Hematopoietic multipotent progenitor cell (in vitro differentiated cells): ENCODE measurements at places on chromosomes 6 and 20. TPM values are rescaled to one million over a fixed set of nuclear protein-coding genes. Genes with fewer than 3 reads are reported as not detected.
A peak's percentile ranks its signal among the peaks of the same experiment; 100 is the strongest.

- DNase-seq, result no peak
These were observed 13.3 kb upstream of the THBS2 start for GRCh38 chr6:169266746-169267591.

GRCh38 chr6:42674780-42675179 lies 47.6 kb downstream of the PRPH2 start:
- no peak for DNase-seq

The OTOR gene
- total RNA-seq, result not detected

The NKX2-4 gene
- not detected for total RNA-seq

The EDN3 gene
- total RNA-seq, result not detected

DNA sequence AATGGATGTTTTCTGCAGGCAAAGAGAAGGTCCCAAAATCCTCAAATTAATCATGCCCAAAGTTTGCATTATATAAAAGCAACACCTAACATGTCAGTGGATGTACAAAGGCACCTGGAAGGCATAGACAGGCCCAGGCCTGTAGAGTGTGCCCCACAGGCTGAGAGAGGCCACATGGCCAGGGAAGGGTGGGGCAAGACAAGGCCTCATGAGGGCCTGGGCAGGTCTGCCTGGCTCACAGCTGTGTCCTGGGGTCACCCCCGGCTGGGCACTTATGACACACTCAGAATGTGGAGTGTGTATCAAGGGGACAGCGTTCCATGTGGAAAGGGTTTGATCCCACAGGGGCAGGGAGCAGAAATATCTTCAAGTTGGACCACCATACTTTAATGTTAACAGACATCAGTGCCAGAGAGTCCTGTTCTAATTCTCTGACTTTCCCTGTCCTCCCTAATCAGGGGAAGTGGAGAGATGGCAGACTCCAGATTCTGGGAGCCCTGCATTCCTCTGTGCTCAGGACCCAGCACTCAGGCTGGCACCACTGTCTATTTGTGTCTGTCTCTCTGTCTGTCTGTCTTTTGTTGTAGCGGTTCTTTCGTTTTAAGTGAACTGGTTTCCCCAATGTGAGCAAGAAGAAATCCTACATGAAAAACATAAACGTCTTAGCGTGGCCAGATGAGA lies 178.3 kb upstream of the FOXA2 start:
- DNase-seq, result no peak

DNA sequence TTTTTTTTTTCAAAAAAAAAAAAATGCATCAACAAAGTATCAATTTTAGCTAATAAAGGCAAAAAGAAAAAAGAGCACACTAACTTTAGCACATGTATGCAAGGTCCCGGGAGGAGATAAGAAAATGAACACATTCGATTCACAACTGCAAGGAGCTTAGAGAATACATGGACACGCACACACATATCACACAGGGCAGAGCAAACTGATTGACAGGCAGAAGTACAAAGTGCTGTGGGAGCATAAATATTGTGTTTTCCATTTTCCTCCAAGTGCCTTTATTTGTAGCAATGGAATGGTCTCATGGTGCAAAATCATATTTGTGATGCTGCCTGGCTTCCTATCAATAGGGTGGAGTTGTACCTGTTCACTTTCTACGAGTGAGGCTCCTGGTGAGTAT lies 63.8 kb downstream of the SGK1 start:
- DNase-seq, result no peak

GRCh38 chr6:27800731-27801373 lies 111.3 kb downstream of the OR2B2 start:
- no peak for DNase-seq

DNA sequence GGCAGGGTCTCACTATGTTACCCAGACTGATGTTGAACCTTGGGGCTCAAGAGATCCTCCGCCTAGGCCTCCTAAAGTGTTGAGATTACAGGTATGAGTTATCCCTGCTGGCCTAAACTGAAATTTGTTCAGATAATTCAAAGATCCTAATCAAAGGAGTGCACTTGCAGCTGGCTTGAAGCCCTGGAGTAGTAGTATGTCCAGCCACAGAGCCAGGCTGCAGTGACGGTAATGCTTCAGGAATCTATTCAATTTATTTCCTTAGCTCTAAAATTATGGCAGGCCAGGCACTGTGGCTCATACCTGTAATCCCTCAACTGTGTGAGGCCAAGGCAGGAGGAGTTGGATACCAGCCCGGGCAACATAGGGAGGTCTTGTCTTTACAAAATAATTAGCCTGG lies 1.4 kb upstream of the DDX43 start:
- DNase-seq, result no peak

DNA sequence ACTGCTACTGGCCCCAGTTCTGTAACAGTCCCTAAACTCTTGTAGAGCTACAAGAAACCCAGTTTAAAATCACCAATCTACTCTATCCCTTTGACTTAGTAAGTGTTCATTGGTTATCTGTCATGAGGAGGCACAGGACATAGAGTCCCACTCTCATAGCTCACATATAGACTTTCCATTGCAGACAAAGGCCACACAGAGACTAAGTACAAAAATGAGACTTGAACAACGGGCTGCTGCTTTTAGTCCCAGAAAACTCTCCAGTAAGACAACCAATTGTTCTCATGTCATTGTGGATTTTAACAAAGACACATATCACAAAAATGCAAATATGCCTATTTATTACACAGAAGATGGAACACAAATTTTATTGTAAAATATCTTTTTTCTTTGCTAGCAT lies 197.4 kb downstream of the PTPRK start:
- DNase-seq, result no peak

- no peak for DNase-seq
These were observed 14.8 kb downstream of the ADGRF1 start for GRCh38 chr6:47027315-47027714.

GRCh38 chr6:159727717-159728445 lies 575 bp downstream of the WTAP start:
- no peak for DNase-seq

DNA sequence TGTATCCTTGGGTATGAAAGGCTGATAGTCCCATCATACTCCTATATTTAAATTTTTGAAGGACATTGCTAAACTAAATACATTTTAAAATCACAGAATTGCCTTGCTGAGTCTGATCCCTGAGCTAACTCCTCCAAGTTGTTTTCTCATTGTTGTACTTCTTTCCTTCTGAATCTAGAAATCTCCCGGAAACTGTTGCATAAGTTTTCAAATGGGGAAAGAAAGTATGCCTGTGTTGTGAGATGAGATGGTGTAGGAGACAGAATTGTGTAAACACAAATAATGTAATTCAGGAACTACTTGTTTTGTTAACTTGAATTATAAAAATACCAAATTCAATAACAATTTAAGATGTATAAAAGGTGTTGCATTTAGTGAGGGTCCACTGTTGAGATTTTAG lies 7.3 kb downstream of the PNRC1 start:
- DNase-seq, result no peak

DNA sequence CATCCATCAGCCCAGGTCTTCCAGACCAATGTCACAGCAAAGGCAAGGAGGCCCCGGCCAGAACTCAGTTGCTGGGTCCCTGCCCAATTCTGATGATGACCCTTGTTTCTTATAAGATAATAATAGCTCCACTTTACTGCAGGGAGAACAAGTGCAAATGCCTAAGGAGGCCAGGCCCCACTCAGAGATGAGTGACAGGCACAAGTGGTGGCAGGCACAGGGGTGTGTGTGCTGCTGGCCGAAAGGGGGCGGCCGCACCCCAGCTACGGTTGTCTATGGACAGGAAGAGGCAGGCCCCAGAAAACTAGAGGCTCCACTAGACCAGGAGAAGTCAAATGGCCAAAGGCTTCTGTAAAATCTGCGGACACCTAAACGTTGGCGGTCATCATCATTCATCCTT lies 28.6 kb downstream of the GNAS-AS1 start:
- DNase-seq, result no peak

GRCh38 chr6:40274058-40274457 lies 313.1 kb downstream of the LRFN2 start:
- DNase-seq, result no peak

DNA sequence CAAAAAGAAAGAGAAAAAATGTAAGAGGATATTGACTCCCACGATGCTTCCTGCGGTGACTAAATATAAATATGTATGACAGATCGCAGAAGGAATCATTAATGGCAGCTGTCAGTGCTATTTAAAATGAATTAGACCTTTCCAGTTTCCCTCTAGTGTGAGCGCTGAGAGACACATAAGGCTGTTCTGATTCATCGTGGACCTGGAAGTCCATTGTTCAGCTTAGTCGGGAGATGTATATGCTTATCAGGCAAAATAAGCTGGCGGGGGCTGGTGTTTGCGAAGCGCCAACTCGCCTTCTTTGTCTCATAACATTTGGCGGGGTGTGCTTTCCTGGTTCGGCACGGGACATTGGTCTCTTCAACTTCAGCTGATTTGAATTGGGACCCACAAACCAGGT lies 95.4 kb downstream of the CDH4 start:
- DNase-seq, result no peak

The C20orf144 gene
- total RNA-seq, result 0.27 TPM

- peak; percentile 47 for DNase-seq
These were observed 129.4 kb upstream of the RIN2 start for GRCh38 chr20:19628570-19629134.

DNA sequence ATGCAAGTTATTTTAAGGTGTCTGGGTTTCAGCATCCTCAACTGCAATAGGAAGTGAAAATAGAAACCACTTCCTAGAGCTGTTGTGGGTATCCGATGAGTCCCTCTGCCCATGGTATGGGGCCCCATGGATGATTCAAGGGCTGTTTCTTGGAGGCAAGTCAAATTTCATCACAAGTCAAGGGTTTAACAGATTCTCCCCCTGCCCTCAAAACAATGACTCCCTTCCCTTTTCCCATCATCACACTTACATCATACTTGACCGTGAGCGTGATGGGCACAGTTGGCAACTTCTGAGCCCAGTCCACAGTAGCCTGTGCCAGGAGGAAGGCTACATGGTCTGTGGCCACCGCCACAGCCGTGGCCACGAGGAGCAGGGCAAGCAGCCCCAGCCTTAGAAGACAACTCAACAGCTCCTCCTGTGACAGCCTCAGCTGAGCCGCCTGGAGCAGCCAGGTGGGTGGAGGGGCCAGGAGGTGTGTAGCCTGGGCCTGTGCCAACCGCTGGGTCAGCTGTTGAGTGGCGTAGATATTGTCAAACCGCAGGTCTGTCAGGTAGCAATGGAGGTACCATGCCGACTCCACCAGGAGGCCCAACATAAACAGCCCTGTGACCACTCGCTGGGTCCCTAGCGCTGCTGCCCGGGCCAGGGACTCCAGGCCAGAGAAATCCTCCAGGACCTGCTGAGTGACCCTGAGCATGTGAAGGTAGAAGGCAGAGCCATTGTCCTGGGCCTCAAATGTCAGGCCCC lies 5.2 kb downstream of the OCSTAMP start:
- DNase-seq, result peak; percentile 77

GRCh38 chr6:109925075-109925474 lies 53.0 kb upstream of the GPR6 start:
- DNase-seq, result no peak

- DNase-seq, result no peak
These were observed 4.5 kb downstream of the IYD start for GRCh38 chr6:150373260-150373701.

DNA sequence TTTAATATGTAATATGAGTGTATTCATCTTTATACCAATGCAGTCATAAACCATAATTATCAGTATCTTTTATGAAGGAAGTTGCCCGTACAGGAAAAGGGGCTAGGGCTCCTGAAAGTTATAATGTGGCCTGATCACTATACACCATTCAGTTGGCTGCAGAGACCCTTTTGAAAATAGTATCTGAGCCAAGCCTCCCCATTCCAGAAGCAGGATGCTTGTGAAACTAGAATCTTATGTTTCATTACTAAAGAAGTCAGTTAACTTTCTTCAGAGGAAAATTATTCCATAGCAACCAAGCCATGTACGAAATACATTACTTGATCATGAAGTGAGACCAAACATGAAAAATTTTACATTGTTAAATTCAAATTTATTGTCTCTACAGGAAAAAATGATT lies 251.5 kb upstream of the TCF21 start:
- DNase-seq, result no peak

GRCh38 chr6:125899726-125900182 lies 56.8 kb upstream of the HINT3 start:
- DNase-seq, result no peak

The HNF4A gene
- under 0.01 TPM for total RNA-seq

- no peak for DNase-seq
These were observed 29.7 kb downstream of the VPS52 start for GRCh38 chr6:33241968-33242367.
